ENCODE measurements at places on chromosomes 13 and 19.

GRCh38 chr13:101242720-101243119, 173.6 kb downstream of the NALCN start:
- no peak for DNase-seq

- DNase-seq: no peak
These were observed 17.2 kb downstream of the FGF21 start for GRCh38 chr19:48772503-48772953.

DNA sequence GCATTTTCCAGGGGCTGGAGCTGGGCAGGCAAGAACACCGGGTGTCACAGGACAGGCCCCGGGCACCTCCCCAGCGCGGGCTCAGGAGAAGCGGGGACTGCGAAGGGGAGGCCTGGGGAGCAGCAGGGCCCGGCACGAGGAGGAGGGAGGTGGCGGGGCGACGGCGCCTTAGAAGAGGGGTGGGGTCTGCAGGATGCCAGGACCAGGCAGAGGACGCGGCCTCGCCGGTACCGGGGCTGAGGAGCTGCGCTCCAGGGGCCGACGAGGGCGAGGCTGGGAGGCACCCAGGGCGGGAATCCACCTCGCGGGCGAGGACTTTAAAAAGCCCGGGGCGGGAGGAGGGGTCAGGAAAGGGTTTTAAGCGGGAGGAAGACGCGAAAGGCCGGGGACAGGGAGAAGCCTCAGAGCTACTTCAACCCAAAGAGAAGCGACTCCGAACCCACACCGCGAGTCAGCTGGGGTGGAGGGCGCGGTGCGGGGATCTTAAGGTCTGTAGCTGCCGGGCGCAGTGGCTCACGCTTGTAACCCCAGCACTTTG, 665 bp downstream of the ZNF347 start:
- peak; percentile 56 for DNase-seq

DNA sequence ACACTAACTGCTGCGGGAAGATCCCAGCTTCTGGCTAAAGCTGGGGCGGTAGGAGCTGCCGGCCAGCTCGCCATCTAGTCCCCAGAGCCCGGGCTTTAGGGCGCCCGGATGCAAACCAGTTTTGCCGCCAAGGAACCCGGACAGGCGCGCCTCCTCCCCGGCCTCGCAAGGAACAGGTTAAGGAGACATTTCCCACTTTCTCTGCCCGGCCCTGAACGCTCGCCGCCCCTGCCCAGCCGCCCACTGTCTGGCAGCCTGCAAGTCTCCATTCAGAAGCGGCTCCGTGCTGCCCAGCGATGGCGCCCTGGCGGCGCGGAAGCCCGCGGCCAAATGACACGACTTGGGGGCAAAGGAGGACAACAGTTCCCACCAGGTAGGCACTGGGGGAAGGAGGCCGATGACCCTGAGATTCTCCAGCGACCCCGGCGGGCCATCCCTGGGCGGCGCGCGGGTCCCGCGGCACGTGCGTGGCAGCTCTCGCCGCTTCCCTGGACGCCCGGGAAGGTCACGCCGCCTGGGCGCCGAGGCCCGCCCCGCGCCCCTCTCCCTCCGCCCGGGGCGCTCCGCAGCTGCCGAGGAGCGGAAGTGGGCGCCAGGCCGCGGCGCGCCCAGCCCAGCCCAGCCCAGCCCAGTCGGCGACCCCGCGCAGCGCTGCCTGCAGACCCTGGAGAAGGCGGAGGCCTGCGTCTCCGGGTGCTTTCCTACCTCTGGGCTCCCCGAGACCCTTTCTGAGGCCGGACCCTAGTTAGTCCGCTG, 42.2 kb upstream of the HNRNPA1L2 start:
- DNase-seq: peak; percentile 15

DNA sequence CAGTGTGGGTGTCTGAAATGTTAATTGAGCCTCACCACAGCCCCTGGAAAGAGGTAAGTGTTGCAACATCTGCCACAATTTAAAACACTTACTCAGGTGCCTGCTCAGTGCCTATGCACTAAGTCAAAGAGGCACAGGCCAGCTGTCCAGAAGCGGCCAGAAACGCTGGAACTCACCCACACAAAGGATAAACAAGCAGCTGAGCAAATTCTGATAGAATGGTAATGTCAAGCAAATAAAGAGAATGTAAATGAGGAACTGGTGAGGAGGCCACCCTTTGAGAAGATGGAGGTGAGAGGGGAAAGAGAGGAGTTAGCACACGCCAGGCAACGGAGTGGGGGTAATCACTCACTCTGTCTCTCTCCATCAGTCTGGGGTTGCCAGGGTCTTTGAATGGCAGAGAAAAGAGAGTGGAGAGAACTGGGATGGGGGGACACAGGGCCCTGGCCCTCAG, 67.7 kb upstream of the SERP2 start:
- DNase-seq: no peak

DNA sequence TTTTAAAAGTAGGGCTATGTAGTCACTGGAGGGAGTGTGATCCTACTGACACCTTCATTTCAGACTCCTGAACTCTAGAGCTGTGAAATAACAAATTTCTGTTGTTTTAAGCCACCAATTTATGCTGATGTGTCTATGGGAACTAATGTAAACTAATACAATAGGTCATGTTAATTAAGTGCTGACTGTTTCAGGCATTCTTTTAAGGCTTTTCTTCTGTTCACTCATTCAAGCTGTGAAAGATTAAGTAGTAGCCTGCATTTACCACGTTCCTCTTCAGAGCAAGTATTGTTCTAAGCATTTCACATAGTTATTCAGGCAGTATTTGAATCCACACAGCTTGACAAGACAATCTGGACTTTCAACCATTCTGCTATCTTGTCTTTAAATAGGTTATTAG, 1135.0 kb downstream of the SLITRK1 start:
- no peak for DNase-seq

- DNase-seq: no peak
These were observed 6.8 kb upstream of the GTF2F2 start for GRCh38 chr13:45113233-45114224.

- DNase-seq: no peak
These were observed 118.7 kb upstream of the C1QTNF9B start for GRCh38 chr13:24016046-24016445.

DNA sequence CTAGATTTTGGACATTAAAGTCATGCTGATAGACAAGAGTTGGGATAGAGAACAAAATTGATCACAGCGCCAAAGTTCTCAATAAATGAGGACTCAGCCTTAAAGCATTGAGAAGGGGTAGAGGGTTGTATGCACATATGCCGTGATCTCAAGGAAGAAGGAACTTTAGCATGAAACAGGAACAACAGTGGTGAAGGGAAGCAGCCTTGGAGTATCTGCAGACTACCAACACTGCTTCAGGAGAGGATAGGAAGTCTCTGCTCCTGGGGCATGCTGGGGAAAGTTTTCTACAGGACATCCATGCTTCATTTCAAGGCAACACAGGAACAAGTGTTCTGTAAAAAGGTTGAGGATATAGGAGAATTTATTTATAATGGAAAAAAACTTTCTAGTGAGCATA, 111.9 kb upstream of the MLNR start:
- no peak for DNase-seq

DNA sequence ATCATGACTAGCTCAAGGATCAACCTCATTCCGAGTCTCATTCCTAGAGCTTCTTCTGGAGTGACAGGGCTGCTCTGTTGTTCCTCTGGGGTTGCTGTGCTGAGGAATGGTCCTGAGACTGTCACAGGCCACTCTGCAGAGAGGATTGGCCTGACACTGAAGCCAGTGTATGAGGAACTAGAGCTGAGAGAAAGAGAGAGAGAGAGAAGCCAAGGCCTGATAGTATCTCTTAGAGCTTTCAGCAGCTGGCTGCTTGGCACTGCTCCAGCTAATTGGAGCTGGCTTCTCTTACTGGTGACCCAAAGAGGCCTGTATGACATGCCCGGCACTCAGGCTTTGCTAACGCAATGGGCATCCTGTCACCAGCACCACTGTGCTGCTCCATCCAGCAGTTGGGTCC, 73.4 kb upstream of the FLT1 start:
- no peak for DNase-seq

- no peak for DNase-seq
These were observed 190.9 kb upstream of the KLF12 start for GRCh38 chr13:74325106-74325505.

GRCh38 chr13:71213252-71213821, 653.7 kb downstream of the DACH1 start:
- DNase-seq: no peak

- no peak for DNase-seq
These were observed 2.8 kb upstream of the HNRNPM start for GRCh38 chr19:8441725-8442544.

DNA sequence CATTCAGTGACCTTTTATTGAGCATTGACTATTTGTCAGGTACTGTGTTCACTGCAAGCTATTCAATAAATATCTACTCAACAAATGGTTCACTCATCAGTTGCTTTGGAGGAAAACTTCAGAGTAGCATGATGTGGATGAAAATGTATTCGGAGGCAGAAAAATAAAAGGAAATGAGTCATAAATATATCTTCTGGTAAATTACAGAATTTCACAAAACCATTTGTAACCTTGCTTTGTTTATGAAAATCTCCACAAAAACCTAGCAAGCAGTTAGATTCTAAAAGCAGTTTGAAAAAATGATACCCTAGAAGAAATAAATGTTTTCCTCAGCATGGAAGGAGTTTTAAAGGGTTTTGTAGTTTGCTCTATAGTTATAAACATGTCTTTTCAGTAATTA, 399.6 kb downstream of the LMO7 start:
- no peak for DNase-seq

Measured in activated CD4-positive, alpha-beta T cell treated with anti-CD3 and anti-CD28 coated beads for 48 hours (primary cell).